ENCODE measurements at places on chromosomes 3 and 15.

- DNase-seq = no peak
Observed at GRCh38 chr15:41106947-41107346, 9.1 kb downstream of the INO80 start.

- no peak for DNase-seq
Observed at GRCh38 chr3:10340046-10340445, 19.1 kb upstream of the SEC13 start.

- no peak for DNase-seq
Observed at GRCh38 chr3:145035682-145036081, 1064.1 kb downstream of the DIPK2A start.

DNA sequence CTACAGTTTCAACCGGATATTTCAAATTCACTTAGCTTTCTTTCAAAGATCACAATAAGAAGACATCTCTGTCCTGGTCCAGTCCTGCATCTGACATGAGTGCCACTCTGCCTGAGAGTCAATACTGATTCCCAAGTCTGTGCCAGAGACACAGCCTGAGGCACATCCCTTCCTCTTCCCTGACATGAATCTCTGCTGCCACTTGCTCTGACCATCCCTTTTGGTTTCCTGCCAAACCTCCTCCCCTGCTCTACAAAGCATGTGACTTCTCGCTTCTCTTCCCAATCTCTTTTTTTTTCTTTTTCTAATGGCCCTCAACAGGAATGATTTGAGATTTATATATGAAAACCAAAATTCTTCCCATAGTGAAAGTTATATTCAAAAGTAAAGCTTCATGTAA, 117.9 kb downstream of the MECOM start:
- no peak for DNase-seq

DNA sequence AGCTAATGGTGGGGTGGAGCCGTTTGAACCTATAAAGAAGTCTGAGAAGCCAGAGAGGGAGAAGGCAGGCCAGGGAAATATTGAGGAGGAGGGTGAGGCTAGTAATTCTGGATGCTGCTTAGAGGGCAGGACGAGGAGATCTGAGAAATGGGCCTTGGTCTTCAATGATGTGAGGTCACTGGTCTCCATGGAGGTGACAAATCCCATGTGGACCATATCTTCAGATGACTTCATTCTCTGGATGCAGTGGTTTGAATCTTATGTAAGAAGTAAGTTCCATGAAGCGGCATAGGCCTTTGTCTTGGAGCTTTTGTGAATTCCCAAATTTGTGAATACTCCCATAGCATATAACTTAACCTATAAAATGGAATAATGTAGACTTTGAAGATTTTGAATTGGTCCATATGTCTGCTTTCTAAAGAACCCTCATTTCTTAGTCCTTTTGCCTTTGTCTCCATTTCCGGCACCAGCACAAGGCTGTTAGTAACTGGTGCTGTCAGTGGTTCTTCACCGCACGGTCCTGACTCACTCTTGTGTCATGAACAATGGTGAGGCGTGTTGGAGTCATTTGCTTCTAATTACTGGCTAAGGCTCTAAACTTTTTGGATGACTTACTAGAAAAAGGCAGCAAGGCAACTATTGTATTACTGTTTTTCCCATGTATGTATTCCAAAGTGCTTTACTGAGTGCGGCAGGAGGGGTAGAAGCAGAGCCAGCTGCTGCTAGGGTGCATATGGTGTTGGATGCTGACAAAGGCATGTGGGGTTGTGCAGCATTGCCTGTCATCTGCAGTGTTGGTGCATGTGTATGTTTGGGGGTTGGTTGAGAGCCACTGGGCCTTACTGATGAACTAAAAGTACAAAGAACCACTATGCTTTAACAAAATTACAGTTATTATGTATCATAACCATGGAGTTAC, 279.3 kb upstream of the C2CD4B start:
- peak; percentile 81 for DNase-seq

DNA sequence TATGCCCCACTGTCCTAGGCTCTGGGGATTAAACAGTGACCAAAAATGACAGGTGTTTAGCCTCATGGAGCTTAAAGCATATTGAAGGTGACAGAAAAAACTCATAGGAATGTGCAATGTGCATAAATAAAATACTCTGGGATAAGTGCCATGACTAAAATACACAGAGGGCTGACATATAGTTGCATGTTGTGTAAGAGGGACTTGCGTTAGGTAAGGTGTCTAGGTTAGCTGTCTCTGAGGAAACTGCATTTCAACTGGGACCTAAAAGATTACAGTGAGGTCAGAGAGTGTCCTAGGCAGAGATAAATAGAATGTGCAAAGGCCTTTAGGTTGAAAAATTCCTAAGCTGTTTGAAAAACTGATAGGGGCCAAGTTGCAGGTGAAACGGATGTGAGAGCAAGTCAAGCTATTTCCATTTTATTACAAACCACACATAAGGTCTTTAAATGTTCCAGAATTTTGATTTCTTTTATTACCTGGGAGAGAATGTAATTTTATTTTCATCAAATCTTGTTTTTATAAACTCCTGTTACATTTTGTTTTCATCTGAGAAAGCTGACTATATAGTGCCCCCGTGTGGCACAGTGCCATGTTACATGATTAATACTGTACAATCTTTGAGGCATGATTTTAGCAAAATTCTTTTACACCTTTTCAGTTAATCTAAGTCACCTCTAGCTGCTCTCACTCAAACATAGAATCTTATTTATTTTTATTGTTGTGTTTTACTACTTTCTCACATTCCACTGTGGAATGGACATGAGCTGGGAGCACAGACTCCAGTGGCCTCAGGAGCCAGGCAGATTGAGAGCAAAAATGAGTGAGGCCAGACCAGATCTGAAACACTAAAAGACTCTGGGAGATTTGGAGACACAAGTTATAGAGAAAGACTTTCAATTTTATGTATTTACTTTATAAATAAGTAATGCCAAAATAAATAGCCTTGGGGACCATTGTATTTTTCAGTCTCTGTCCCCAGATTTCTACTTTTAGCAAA, 259.6 kb upstream of the ZNF717 start:
- DNase-seq = no peak

DNA sequence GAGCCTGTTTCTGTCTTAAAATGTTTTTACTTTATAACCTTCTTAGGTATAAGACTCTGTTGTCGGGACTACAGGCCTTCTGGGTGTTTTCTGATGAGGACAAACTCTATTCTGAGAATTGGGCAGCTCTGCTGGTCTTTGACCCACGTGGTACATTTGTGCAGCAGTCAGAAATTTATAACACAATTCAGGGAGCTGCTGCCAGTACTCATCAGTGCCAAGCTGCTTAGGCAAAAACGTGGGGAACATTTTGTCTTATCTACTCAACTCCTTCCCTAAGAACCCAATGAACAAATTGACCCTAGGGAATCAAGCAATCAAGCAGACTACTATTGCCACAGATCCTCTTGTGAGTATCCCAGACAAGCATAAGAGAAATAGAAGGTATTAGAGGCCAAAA, 180.7 kb upstream of the PDZRN3 start:
- DNase-seq = no peak

DNA sequence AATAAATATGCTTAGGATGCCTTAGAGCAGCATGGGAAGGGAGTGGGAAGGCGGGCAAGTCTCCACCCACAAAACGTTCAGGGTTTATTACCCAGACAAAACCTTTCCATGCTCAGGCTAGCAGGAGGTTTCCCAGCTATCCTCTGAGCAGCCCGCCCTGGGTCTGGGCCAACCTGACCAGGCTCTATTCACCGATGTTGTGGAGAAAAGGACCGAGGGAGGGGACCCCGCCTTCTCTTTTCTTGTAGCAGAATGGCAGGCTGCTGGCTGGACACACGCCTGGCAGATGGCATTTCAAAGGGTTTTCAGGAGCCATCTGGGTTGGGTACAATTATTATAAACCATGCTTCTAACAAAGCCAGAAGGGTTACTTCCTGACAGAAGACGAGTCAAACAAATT, 540.9 kb downstream of the MAGI1 start:
- no peak for DNase-seq

DNA sequence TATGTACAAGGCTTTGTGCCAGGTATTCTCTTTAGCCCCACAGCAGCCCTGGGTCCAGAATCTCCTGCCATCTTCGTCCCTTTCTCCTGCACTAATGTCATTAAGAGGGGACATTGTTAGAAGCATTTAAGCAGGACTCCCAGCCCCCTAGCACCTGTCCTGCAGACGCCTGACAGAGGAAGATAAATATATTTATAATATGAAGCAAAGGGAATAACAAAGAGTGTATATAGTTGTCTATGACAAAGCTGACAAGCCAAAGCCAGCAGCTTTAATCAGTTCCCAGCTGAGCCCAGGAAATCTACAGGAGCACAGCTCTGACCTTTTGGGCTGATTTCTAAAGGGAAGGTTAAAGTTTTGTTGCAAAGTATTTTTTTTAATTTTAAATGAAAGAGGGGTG, 96.0 kb downstream of the MEGF11 start:
- no peak for DNase-seq

- DNase-seq = peak; percentile 47
Observed at GRCh38 chr3:99862208-99862607, 44.5 kb downstream of the CMSS1 start.

DNA sequence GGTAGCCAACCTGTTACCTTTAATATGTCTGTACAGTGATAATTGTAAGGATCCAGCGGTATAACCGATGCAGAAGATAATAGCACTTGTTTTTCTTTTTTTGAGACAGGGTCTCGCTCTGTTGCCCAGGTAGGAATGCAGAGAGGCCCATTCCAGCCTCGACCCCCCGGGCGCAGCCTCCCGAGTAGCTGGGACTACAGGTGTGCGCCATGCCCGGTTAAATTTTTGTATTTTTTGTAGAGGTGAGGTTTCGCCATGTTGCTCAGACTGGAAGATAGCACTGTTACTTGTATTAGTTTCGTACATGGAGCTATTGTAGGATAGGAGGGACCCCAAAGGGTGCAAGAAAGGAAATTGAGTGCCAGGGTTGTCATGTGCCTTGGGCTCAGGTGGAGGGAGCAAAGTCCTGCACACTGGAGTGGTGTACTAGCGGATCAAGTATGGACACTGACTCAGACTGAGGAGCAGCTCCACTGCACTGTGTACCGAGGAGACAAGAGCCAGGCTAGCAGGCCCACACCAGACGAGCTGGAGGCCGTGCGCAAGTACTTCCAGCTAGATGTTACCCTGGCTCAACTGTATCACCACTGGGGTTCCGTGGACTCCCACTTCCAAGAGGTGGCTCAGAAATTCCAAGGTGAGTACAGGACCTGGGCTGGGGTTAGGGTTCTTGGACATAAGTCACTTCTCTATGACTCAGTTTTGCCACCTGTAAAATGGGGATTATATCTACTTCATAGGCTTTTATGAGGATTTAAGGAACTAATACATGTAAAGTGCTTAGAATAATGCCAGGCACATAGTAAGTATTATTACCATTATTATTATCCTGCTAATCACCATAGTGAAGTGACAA, 1.0 kb downstream of the OGG1 start:
- peak; percentile 45 for DNase-seq

GRCh38 chr3:119700269-119700919, 2.4 kb upstream of the CFAP91 start:
- peak; percentile 63 for DNase-seq

DNA sequence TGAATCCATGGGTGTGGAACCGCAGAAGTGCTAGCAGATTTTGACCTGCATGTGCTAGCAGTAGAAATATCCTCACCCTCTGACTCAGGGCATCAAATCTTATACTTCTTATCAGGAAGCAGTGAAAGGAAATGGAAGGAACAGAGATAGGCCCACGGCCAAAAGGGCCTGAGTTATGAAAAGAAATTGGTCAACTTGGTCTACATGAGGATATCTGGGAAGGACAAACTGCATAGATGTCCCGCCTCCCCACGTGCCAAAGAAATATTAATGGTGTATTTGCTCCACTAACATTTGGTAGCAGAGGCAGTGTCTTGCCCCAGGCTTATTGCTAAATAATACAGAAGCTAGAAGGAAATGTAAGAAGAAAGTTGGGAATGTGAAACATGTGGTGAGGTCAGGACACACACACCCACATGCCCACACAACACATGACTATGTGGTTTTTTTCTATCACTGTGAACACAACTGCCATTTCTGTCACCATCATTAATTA, 93.6 kb upstream of the COL8A1 start:
- no peak for DNase-seq

DNA sequence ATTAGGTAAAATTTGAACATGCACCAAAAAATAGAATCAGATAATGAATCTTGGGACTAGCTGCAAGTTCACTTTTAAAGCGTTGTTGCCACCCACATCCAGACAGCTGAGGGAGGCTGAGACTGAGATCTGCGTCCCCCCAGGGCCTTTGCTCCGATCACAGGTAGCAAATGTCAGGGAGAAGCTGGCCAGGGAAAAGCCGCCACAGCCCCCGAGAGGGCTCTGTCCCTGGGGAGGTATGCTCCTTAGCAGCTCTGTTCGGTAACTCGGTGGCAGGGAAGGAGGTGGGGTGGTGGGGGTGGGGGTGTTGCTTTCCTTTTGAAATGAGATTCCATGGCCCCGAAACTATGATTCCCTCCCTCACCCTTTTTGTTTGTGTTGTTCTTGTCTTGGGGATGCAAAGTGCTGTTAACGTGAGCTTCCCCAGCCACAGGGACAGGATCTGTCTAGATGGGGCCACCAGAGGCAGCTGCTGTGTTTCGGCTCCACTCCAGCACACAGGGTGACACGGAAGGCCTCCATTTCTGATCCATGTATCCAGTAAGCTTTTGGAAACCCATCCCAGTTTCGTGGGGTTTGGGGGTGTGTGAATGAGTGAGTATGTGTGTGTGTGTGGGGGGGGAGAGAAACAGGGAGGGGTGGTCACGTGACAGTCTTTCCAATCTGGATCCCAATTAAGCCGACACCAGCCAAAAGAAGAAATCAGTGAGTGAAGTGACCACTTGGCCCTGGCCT, 1.1 kb upstream of the MINAR1 start:
- DNase-seq = no peak

- no peak for DNase-seq
Observed at GRCh38 chr3:27888562-27888961, 166.4 kb upstream of the EOMES start.

GRCh38 chr15:72192416-72192815, 5.2 kb downstream of the GRAMD2A start:
- no peak for DNase-seq

- DNase-seq = no peak
Observed at GRCh38 chr15:88177451-88177850, 79.1 kb downstream of the NTRK3 start.

DNA sequence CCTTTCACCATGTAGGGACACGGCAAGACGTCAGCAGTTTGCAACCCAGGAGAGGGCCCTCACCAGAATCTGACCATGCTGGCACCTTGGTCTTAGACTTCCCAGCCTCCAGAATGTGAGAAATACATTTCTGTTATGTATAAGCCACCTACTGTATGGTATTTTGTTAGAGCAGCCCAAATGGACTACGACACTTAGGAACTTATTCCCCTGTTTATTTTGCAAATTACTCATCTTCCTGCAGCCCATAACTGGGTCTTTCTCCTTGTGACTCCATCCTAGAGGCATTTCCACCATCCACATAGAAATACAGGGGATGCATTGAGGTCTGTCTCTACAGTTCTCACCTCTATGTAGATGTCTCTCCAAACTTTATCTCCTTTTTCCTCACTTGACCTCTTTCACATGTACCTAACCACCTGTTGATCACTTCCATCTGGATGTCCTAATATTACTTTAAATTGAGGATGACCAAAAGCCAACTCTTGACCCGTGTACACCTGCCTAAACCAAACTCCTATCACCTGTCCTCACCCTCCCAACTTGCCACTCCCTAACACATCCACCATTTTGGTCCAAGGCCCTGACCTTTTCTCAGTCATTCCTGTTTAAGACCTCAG, 406.0 kb upstream of the WNT5A start:
- DNase-seq = no peak
